ENCODE measurements at places on chromosomes 6 and 20.

DNA sequence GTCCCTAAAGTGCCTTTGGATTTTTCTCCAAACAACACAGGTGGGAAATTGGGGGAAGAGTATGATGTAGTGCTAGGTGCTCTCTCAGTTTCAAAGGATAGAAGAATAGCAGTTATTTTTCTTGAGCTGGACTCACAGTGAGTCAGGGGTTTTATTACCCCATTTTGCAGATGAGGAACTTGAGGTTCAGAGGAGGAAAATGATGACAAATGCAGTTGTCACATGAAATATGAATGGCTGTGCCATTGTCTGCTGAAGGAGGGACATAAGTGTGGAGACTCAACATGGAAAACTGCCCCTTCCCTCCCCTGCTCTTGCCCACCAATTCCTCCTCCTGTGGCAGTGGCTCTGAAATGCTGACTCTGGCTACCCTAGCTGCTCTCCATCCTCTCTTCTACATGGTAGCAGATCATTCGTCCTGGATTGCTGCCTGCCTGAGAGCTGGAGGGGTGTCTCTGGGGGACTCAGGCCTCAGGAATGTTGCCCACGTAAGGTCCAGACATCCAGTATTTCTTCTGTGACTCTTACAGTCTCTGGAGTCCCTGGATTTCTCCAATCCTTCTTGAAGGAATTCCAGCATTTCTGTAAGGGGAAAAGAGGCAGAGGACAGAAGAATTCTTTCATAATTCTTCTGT, 37.6 kb upstream of the EPB41L1 start:
- no peak for DNase-seq

- DNase-seq: no peak
These were observed 20.5 kb downstream of the COL20A1 start for GRCh38 chr20:63313349-63314014.

DNA sequence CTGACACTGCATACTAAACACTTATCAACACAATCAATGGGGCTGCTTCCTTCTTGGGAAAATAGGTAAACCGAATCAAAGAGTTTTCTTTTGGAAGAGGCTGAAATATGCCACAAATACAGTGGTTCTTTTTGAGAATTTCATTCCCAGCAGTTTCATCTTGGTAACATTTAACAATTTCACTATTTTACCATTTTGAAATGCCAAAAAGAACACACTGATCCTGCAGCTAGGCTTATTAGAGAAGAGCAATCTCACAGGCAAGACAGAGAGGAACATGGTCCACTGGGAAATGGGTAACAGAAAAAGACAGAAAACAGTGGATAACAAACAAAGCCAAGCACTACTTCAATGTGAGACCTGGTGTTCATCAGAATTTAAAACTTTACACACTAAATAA, 2.5 kb downstream of the CNR1 start:
- DNase-seq: no peak

GRCh38 chr6:107833136-107833535, 9.0 kb upstream of the SCML4 start:
- no peak for DNase-seq

GRCh38 chr6:119350952-119351372, 1.4 kb upstream of the MAN1A1 start:
- DNase-seq: no peak

- DNase-seq: no peak
These were observed 314.9 kb downstream of the ALDH8A1 start for GRCh38 chr6:134634966-134635365.

DNA sequence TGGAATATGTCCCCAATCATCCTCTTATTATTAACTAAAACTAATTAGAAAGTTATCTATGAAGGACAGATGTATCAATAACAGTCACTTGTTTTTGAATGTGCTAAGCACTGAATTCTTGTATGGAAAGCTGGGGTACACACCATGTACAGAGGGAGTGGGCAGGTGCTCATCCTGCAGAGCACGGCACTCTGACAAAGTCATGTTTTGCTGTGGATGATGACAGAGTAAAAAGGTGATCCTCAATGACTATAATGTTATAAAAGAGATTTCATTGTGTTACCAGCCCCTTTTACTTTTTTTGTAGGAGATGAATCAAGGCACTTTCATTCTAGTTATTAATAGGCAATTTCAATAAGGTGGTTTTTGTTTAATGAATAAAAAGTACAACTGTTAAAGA, 51.4 kb upstream of the MCM9 start:
- no peak for DNase-seq
